Activated naive CD8-positive, alpha-beta T cell treated with anti-CD3 and anti-CD28 coated beads, Interleukin-2, amount 10 ng/mL, durations not matched to agents 7 days and 5 days (primary cell): ENCODE measurements at places on chromosomes 2 and 18.

DNA sequence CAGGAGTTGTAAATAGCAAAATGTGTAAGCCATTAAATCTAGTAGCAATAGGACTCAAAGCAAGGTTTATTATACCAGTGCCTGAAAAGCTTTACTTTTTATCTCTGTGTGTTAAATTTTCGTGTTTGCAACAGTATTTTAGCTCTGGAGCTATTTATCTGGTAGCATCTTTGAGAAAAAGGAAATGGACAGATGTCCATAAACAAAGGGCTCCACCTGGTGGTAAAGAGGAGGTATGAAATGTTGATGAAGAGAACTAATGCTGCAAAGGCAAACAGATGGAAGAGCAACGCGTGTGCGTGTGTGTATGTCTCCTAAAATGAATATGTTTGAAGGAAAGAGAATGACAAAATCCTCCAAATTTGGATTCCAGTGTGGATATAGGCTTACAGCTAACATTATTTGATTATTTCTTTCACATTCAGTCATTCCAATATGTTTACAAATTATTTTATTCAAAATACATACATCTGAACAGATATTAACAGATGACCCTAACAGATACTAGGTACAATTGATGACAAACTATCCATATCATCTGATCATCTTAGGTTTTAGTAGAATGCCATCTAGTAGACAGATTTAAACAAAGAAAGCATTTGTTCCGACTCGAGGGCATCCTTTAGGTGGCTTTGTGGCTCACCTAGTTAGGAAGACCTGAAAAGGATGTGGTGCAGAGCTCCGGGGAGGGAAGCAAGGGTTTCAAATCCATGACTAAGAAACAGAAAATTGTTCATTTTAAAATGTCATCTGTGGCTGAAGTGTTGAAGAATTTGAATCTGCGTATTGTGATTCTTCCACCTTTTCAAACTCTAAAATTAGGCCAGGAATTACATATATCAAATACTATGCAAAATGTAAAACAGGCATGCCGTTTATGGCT, 383.3 kb downstream of the MTX2 start:
- DNase-seq: no peak

- no peak for DNase-seq
Observed at GRCh38 chr18:5980721-5981120, 85.4 kb upstream of the TMEM200C start.

GRCh38 chr18:67342159-67342558, 174.4 kb downstream of the DSEL start:
- no peak for DNase-seq

DNA sequence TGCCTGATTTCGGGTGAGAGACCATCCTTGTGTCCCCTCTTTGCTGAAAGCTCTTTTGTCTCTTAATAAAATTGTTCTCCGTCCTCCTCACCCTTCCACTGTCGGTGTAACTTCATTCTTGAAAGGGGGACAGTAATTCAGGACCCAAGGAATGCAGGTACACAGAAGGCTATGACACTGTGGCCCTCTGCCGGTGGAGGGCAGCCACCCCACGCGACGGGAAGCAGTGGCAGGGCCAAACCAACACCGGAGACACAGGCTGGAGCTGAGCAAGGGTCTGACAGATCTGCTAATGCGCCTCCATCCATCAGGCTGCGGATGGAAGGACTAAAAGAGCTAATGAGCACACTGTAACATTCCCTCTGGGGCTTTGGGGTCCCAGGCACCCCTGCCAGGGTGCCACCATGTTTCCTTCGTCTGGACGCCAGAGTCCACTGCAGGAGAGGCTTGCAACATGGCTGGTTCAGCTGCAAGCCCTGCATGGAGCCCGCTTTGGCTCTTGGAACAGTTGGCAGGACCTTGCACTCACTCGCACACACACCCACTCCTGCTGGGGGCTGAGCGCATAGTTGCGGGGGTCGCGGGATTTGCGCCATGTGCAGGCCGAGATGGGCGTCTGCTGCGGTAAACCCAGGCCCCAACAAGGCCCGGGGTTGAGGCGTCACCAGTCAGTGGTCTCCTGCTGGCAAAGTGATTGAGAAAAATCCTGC, 544.1 kb upstream of the CDH7 start:
- no peak for DNase-seq

DNA sequence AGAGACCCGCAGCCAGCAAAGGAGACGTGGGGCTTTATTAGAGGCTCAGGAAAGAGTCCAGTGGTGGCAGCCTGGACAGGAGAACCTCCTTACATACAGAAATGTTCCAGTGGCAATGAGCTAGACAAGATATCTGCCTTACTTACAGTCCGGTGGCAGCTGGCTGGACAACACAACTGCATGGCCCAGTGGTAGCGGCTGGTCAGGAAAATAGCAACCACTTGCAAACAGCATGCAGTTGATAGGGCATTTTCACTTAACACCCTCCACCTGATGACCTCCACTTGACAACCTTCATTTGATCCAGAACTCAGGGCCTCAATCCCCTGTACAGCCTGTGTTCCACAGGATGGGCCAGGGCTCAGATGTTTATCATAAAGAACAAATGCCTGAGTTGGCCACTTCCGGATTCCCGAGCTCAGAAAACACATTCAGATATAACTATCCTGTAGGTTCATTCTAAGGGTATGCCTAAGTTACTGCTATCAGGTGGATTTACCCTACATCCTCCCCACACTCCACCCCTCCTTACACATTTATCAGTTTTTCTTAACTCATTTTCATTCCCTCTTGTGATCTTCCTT, 63.3 kb upstream of the ITPRID2 start:
- no peak for DNase-seq

GRCh38 chr18:65750389-65751154, at the start of gene CDH7:
Gene CDH7, plus strand, starts transcription at chr18:65751012. Its CDS starts 11,831 bp downstream, at chr18:65762843.
- DNase-seq: peak; percentile 25

DNA sequence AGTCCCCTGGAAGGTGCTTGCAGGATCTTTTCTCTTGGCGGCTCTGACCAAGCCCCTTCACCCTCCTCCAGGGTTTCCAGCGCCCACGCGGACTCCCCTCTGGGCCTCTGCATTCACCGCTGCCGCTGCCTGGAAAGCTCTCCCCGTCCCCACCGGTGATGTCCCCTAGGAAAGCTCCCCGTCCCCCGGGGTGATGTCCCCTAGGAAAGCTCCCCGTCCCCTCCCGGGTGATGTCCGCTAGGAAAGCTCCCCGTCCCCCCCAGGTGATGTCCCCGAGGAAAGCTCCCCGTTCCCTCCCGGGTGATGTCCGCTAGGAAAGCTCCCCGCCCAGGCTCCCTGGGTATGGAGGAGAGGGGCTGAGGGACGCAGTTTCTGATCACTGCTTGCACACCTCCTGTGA, 27.9 kb downstream of the ZAP70 start:
- no peak for DNase-seq

- no peak for DNase-seq
Observed at GRCh38 chr2:43484323-43484930, 111.4 kb downstream of the THADA start.

GRCh38 chr18:13107074-13107473, 111.5 kb upstream of the LDLRAD4 start:
- DNase-seq: no peak

DNA sequence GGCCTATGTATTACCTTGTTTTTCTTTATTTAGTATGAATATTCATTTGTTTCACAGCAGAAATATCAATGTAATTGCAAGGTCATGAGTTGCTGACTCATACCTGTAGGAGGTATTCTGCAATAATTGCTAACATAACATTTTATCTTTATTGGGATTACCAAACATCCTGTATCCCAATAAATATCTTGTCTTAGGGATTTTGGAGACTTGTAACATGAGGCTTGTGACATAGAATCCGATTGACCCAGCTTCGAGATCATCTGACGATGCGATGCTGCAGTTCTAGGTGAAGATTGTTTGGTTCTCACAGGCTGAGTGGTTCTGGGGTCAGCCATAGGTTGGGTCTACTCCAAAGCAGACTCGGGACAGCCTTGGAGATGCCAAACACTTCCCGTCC, 133.4 kb upstream of the RND3 start:
- no peak for DNase-seq

- DNase-seq: no peak
Observed at GRCh38 chr2:198157314-198157713, 352.9 kb downstream of the PLCL1 start.

- DNase-seq: no peak
Observed at GRCh38 chr2:114056294-114057143, 166.6 kb downstream of the ACTR3 start.

- no peak for DNase-seq
Observed at GRCh38 chr2:185215497-185215896, 523.1 kb upstream of the FSIP2 start.

DNA sequence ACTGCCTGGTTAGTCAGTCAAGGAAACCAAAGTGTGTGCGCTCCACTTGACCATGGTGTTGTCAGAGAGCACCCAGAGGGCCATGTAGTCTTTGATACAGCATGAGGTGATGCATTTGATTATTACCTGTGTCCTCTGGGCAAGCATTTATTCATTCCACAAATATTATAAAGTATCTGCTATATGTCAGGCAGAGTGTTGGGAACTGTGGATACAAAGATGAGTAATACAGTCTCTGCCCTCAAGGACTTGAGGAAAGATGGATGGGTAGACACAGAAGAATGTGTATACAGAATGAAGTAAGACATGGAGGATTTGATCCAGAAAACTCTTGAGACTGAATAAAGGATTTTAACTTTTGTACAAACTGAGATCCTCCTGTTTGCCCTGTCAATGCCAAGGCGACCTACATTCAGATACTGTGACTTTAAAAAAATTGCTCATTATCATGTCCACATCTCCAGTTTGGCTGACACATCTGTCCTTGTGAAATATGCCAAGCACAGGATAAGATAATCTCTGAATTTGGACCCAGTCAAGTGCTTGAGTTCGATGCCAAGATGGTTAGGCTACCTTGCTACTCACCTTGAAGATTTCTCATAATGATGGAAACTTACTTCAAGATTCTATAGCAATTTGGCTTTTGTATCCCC, 50.8 kb downstream of the ACYP2 start:
- DNase-seq: no peak

GRCh38 chr2:240310645-240311044, 124.8 kb upstream of the GPC1 start:
- DNase-seq: no peak

- no peak for DNase-seq
Observed at GRCh38 chr2:181165199-181165868, 184.9 kb downstream of the UBE2E3 start.
